ENCODE measurements at places on chromosomes 1 and 21.

GRCh38 chr1:178418284-178418955 is 78.3 kb downstream of the CLEC20A start:
- DNase-seq: no peak

- no peak for DNase-seq
Observed at GRCh38 chr21:28418726-28419514, 573.8 kb downstream of the LTN1 start.

GRCh38 chr1:20823845-20824244 is 36.7 kb upstream of the HP1BP3 start:
- DNase-seq: no peak

- DNase-seq: peak; percentile 22
Observed at GRCh38 chr1:51433269-51433971, 85.6 kb downstream of the EPS15 start.

- DNase-seq: no peak
Observed at GRCh38 chr1:55049914-55050278, 10.5 kb downstream of the PCSK9 start.

DNA sequence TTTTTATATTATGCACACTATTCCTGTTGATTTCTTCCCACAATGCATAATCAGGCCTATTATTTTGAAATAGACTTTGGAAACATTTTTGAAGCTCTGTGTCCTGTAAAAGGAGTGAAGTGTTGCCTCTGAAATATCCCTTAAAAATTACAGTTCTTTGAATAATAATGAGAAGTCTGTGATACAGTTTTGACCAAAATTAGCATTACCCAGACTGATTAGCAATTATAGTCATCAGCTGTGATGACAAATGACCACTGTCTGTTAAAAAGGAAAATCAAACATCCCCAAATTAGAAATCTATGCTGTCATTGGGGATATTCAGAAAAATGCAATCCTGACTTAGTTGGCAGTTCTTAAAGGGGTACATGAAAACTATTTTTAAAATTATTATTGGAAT is 63.7 kb downstream of the PTGS2 start:
- no peak for DNase-seq

DNA sequence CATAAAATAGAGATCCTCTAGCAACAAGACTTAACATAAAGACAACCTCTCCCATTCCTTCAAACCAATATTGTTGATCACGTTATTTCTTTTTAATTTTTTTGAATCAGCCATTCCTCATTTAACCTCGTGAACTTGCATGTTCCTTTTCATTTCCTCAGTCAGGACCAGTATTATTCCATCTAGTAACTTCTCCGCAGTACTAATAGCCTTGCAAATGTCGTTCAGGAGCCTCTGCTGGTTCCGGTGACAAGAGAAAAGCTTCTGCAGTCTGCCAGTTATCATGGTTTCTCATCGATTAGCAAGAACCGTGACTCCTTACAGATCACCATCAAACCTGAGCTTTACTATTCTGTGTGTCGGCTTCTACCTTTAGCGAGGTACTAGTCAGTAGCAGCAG is 3.0 kb downstream of the APP start:
- no peak for DNase-seq

GRCh38 chr1:106268070-106268469 is 788.4 kb upstream of the PRMT6 start:
- DNase-seq: peak; percentile 7

GRCh38 chr1:90715309-90715708 is 1.8 kb downstream of the BARHL2 start:
- no peak for DNase-seq

DNA sequence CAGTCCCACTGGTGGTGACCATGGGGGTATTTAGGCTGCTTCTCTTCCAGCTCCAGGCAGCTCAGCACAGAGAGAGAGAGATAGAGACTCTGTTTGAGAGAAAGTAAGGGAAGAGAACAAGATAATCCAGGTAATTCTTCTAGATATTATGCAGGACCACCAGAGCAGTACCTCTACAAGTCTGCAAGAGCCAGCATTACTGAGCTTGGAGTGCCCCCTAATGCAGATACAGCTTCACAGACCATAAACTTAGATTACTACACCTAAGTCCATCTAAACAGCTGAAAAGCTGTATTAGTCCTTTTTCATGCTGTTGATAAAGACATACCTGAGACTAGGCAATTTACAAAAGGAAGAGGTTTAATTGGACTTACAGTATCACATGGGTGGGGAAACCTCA is 570.3 kb downstream of the LRRIQ3 start:
- no peak for DNase-seq

GRCh38 chr1:111618081-111618480 is 1.5 kb upstream of the RAP1A start:
- no peak for DNase-seq

GRCh38 chr1:235597867-235598553 is 51.6 kb downstream of the GNG4 start:
- no peak for DNase-seq

DNA sequence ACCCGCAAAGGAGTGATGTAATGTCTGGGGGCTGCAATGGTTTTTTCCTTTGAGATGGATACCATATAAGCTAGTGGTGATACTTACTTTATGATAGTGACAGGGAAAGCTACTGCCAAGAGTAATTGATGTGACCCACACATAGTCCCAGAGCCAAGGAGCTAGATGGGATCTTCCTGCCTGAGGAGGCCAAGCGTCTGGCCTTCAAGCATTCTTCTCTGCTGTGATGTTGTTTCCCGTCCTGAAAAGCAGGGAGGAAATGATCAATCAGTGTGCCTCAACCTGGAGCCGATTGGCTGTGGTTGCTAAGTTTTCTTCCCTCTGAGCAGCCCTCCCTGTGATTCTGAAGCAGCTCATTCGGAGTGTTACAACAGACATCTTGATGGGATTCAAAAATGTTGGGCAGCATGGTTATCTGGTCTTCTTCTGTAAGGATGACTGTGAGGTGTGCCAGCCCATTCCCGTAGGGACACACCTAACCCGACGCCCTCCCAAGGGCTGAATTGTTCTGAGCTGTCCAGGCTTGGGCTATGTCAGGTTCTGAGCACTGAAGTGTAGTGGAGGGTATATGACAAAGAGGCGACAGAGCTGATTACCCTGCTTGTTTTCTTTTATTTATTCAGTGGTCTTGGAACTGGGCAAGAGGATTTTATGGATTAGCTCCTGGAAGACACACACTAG is 56.7 kb downstream of the UCK2 start:
- no peak for DNase-seq

DNA sequence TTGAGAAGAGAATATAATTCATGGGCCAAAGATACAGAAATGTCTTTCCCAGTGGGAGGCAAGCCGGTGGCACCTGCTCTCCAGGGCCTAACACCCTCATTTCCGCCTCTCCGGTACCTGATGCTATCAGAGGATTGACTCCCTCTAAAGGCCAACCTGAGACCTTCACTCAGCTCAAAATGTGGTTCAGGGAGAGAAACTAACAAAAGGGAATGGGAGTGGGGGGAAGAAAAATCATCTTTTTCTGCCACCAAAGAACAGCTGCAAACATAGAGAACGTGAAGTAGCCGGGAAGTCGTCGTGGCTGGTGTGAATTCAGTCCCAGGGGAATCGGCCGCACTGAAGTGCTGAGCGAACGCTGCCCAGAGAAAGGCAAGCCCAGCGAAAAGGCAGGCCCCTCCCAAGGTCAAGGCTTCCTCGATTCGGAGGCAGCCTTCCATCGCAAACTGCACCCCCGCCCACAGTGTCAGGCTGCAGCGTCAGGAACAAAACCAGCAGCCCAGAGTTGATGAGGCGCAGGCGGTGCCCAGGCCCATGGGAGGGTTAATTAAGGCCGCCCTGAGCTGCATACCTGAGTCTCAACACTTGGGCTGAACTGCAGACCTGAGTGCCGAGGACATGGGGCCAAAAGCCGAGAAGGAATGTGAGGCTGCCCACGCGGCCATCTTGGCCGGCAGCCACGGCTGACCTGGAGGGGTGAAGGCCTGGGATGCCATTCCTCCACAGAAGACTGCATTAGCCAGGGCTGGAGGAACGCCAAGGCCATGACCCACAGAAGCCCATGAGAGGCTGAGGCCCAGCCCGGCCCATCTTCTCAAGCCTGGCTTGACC is 160.2 kb downstream of the PSMG1 start:
- no peak for DNase-seq

- DNase-seq: no peak
Observed at GRCh38 chr1:40232444-40232843, 15.3 kb upstream of the TMCO2 start.

DNA sequence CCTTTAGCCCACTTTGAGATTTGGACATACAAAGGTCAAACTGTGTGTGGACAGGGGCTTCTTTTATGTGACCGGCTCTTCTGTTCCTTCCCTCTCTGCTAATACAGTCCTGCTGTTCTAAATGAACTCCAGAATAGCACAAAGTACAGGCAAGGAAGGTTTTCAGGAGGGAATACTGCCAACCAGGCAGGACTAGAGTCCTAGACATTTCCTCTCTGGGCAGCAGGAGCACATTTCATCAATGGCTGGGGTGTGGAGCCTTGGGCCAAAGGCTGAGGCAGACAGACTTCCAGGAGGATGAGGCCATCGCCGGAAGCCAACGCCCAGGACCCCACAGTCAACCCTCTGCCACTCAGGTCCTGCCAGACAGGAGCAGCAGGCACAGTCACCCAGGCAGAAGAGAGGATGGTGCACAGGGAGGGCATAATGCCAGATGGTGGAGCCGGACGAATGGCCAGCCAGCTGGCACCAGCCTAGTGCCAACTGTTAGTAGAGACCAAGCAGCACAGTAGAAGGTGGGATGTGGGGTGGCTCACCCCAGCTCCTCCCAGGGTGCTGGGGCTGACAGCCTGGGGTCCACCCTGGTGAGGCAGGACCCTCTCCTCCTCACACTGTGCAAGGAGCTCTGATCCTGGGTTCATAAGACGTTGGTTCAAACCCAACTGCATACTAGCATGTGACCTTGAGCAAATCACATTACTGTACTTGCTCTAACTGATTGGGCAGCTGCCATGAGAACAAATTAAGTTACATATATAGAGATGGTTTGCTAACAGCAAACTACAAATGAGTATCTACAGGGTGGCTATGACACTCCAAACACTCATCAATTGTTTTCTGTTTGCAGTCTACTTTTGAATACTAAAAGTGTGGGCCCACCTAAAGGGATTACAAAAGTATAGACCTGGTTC is 410.7 kb downstream of the SIPA1L2 start:
- no peak for DNase-seq

DNA sequence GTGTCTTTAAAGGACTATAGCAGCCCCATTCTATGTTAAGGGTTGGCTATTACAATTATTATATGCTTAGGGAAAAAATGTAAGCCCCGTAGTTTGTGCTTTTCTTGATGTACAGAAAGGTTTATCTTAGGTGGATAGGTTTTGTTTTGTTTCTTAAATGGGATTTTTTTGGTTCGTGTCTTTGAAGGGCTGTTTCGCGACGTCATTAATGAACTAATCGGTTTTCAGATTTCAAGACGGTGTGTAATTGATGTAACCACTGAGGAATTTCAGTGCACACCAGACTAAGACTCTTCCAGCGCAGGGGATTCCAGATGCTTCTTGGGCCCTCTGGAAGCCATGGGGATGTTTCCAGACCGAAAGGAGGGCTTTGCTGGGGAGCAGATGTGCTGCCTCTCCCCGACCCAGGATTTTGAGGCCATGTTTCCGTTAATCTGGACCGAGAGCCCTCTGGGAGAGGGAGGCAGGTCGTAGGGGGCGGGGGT is 4.8 kb upstream of the SIM2 start:
- no peak for DNase-seq

DNA sequence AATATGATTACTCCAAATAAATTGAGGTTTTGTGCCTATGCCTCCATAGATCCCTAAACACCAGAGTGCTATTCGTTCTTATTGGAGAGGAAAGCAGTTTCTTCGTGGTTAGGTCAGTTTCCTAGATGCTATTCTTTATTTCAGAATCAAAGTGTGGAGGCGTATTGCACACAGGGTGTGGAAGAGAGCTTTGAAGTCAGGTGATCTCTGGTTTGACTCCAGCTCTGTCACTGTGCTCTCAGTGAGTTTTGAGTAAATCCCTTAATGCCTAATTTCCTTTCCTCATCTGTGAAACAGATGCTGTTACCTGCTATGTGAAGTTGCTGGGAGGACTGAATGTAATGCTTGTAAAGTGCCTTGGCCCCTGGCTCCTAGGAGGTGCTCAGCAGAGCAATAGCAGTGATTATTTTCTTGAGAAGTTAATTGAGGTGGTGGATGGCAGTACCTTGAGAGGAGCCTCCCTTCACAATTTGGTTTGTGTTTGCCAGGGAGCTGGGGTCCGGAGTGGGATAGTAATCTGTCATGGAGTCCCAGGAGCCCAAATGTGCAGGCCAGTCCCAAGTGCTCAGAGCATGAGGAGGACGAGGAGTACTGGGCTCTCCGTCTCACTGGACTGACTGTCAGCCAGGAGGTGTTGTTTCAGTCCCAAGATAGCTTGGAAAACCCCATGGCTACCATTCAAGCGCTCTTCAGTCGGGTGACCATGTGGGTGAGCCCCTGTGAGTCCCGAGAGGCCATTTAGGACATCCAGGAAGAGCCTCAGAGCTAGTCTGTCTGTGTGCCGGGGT is 14.9 kb downstream of the NTPCR start:
- DNase-seq: no peak

DNA sequence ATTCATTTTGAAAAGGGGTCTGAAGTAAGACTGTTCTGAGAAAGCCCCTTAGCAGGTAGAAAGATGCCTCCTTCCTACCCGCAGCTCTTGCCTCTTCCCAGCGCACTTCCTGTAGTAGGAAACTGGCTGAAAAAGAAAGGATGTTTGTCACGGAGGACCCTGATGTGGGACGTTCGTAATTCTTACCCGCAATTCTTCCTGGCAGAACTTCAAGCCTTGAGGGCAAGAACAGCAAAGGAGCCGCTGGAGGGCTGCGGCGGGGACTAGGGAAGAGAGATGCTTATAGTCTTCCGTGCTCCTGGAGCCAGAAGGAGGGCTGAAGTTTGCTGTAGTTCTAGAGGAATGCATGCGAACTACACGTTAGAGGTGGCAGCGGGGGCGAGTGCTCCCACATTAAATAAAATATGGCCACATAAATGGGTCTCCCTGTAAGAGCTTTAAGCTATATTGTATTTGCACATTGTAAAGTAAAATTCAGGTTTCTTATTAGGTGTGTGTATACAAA is 6.3 kb downstream of the C1orf53 start:
- DNase-seq: no peak
